ENCODE measurements at places on chromosomes 5 and 9.

GRCh38 chr9:110578575-110579033 is 937 bp downstream of the SVEP1 start:
- DNase-seq: no peak

- DNase-seq: no peak
Observed at GRCh38 chr9:91786132-91786896, 163.7 kb downstream of the ROR2 start.

DNA sequence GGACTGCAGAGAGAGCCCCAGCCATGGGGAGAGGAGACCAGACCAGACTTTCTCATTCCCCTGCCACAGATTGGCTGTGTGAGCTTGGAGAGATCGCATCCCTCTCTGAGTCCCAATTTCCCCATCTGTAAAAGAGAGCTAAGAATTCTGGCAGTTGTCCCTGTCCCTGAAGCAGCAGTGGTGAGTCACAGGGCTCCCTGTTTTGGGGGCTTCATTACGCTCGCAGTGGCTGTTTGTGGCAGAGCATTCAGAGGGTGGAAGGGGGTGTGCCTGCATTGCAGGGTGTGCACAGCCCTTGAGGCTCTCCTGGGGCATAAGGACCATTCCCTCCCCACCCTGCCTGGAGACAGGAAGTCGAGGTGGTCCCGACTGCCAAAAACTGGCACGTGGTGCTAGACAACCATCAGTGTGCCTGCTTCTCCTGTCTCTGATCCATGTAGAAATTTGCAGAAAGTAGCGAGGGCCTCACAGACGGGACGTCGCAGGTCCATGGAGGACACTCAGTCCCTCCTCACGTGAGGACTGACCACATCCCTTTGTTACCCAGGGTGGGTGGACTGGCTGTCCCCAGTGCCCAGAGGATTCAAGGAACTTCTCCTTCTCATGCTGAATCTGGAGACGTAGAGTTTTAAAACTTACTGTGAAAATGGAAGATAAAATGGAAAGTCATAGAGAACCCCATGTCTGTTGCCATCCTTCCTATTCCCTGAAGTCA is 35.3 kb downstream of the HRH2 start:
- DNase-seq: no peak

DNA sequence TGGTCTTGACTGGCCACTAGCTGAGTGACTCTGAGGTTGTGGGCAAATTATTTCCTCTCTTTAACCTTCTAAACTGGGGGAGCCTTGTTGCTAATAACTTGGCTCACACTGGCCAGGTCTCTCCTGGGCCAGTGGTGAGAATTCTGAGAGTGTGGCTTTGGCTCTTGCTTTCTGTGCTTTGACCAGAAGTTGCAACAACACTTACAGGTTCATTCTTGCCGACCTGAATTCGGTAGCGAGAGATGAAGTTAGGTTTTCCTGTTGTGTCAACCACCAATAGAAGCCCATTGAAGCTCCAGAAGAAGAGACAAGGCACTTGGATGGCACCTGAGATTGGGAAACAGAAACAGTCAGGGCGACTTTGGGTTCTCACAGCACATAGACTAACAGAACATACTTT is 19.8 kb downstream of the FAXDC2 start:
- DNase-seq: no peak

- DNase-seq: no peak
Observed at GRCh38 chr5:135442431-135443160, 4.6 kb downstream of the DCANP1 start.

- no peak for DNase-seq
Observed at GRCh38 chr5:64807520-64807919, 38.8 kb downstream of the CWC27 start.

- DNase-seq: no peak
Observed at GRCh38 chr9:118183576-118183975, 479.4 kb downstream of the TLR4 start.

- DNase-seq: no peak
Observed at GRCh38 chr5:109239456-109239855, 170.3 kb downstream of the PJA2 start.

DNA sequence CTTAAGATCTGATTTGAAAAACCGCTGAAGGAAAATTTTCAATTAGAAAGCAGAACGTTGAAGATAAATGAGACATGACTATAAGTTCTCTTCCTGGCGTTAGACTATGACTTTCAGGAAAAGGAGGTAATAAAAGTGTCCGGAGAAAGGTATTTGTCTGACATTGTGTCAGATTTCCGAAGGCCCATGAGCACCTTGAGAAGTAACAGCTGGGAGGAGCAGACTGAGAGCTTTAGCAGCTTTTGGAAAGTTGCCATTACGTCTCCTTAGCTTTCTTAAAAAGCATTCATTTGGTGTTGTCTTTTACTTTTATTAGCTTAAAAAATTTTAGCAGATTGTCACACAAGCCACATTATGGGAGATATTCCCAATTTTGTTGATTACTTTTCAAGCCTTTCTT is 363.5 kb downstream of the NDUFS4 start:
- DNase-seq: no peak

DNA sequence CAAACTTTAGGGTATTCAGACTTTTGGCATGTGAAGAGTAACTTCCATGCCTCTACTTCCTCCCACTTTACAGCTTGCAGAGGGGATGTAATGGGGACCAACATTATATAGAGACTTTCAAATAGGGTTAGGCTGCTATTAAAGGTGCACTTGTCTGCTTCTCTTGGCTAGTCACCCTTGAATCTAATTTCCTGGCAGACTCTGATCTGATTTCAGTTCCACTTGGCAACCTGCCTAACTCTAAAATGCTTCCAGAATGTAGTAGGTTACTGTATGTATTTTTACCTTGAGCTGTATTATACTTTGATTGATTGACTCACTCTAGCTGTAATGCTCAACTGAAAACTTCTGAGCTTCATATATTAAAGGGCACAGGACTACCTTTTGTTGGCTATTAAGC is 693.4 kb downstream of the KCTD16 start:
- no peak for DNase-seq

DNA sequence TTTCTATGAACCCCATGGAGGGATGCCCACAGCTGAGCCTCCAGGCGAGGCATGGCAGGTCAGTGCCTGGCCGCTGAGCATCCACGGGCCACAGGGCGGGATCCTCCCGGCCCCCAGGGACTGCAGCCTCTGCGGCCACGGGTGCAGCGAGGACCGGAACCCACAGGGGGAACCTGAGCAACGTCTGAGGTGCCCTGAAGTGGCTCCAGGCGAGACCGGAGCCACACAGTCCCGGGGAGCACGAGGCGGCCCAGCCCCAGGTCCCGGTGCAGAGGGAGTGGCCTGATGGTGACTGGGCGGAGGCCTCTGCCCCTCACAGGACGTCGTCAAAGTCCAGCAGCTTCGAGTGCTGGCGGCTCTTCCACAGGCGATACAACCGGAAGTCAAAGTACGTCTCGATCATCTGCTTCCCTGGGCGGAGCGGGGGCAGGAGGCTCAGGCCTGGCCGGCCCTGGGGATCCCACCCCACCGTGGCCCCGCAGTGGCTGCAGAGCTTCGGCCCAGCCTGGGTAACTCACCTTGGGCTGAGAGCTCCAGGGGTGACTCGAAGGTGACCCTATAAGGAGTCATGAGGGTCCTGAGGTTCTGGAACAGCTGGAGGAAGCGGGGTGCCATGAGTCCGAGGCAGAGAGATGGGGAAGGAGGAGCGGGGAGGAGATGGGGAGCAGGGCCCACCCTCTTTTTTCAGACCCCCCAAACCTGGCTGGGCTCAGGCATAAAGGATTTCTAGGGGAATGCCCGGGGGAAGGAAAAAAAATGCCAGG is 8.1 kb upstream of the ENTPD8 start:
- no peak for DNase-seq
